Liver (tissue), 10 donors: ENCODE measurements at places on chromosomes 3 and 15.

DNA sequence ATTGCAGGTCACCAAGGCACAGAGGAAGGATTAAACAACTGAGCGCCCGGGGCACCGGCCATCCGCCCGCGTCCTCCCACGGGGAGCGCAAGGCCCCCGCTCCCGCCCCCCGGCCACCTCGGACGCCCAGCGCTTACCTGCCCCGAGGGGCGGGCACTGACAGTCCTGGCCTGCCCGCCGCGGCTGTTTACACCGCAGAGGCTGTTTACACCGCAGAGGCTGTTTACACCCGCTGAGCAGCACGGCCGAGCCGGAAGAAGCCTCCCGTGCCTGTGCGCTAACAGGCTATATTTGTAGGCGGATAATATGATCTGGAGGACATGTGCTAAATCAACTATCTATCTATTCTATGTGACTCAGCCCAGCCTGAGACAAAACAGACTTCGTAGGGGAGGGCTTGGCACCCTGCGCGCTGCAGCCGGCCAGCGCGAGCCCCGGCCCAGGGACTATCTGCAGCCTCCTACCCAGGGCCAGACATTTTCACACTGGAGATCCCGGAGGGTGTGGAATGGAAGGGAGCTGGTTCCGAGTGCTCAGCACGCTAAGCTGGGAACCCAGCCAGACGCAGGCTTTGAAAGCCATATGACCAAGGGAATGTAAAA lies at the start of gene LRRC2:
TSS of gene LRRC2 (minus strand) at position 263 of the 602 bp plus-strand sequence. CDS start 14,711 bp downstream, outside the sequence.
- no peaks in the 10 kb centered on the region for H3K4me1 ChIP-seq
- peak within 1 kb of the TSS; percentile 96 for H3K27ac ChIP-seq
- H3K27me3 ChIP-seq = no peaks in the 10 kb centered on the region
- peak; percentile 68 for DNase-seq
- peak within 1 kb of the TSS; percentile 58 for H3K4me3 ChIP-seq

GRCh38 chr3:150757768-150758167 lies 5.2 kb downstream of the SIAH2 start:
- H3K27me3 ChIP-seq = no peaks in the 10 kb centered on the region
- no peak for DNase-seq
- H3K4me3 ChIP-seq = no peak overlapping the region

DNA sequence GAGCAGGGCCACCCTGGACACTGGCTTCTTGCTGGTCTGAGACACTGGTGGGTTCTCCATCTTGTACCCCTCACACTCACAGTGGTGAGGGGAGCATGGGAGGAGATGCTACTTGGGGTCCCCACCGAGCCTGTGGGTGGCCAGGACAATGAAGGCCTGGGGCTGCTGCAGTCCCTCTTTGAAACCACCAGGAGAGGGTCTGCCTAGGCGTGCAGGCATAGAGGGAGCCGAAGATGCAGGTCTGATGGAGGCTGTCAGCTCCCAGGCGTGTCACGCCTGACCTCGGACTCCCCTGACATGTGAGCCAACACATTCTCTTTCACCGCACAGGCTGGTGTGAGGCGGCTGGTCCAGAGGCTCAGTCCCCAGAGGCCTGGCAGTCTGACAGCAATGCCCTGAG lies 39.1 kb downstream of the NIPA2 start:
- H3K36me3 ChIP-seq = peaks cover 9% of the 10 kb centered on the region
- no peak overlapping the region for H3K4me3 ChIP-seq
- no peak for DNase-seq
- H3K27me3 ChIP-seq = no peaks in the 10 kb centered on the region
- no peak overlapping the region for H3K27ac ChIP-seq

- H3K27me3 ChIP-seq = no peaks in the 10 kb centered on the region
- H3K4me1 ChIP-seq = no peaks in the 10 kb centered on the region
- no peaks in the 10 kb centered on the region for H3K36me3 ChIP-seq
- no peak for DNase-seq
These were observed 121.5 kb downstream of the SLC9A9 start for GRCh38 chr3:143726727-143727126.

- H3K36me3 ChIP-seq = no peaks in the 10 kb centered on the region
- no peak for DNase-seq
- H3K4me1 ChIP-seq = no peaks in the 10 kb centered on the region
- no peaks in the 10 kb centered on the region for H3K27me3 ChIP-seq
These were observed 40.6 kb downstream of the GOLGA8S start for GRCh38 chr15:23395030-23395692.

DNA sequence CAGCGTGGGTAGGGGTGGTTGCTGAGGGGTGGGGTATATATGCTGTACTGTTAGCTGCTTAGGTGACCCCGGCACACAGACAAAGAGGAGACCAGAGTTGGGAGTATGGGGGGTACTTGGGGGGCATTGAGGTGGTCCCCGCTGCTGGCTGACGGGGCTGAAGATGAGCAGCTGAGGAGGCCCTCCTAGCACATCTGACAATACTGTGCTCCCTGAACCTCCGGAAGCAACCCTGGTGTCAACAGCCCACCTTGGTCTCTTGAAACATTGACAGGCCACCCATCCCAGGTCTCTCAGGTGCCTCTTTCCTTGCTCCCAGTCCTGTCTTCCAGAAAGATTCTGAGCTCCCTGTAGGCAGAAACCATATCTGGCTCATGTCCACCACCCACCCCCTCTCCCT lies 19.2 kb upstream of the SEMA3F start:
- no peak overlapping the region for H3K27ac ChIP-seq
- no peak for DNase-seq
- no peaks in the 10 kb centered on the region for H3K4me1 ChIP-seq
- no peaks in the 10 kb centered on the region for H3K36me3 ChIP-seq
- no peak overlapping the region for H3K4me3 ChIP-seq

GRCh38 chr3:177284383-177284881 lies 87.2 kb upstream of the TBL1XR1 start:
- DNase-seq = no peak
- no peaks in the 10 kb centered on the region for H3K27me3 ChIP-seq
- no peaks in the 10 kb centered on the region for H3K36me3 ChIP-seq
- H3K4me1 ChIP-seq = no peaks in the 10 kb centered on the region
- no peak overlapping the region for H3K4me3 ChIP-seq

- no peaks in the 10 kb centered on the region for H3K27me3 ChIP-seq
- no peak overlapping the region for H3K27ac ChIP-seq
- H3K4me1 ChIP-seq = no peaks in the 10 kb centered on the region
- DNase-seq = no peak
- H3K36me3 ChIP-seq = no peaks in the 10 kb centered on the region
- no peak overlapping the region for H3K4me3 ChIP-seq
These were observed 113.3 kb downstream of the PDCD6IP start for GRCh38 chr3:33911525-33912322.

DNA sequence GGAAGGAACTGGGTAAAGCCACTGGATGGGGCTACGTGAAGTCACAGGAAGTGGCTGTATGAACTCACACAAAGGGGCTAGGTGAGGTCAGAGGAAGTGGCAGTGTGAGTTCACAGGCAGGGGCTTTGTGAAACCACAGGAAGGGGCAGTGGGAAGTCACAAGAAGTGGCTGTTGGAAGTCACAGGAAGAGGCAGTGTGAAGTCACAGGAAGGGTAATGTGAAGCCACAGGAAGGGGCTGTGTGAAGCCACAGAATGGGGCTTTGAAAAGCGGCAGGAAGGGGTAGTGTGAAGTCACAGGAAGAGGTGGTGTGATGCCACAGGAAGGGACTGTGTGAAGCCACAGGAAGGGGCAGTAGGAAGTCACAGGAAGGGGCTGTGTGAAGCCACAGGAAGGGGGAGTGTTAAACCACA lies 34.6 kb downstream of the GASK1A start:
- no peaks in the 10 kb centered on the region for H3K27me3 ChIP-seq
- no peak overlapping the region for H3K4me3 ChIP-seq
- peak overlapping the region; percentile 19 for H3K27ac ChIP-seq
- no peaks in the 10 kb centered on the region for H3K4me1 ChIP-seq
- no peak for DNase-seq

GRCh38 chr3:134375582-134376384 lies 1.5 kb upstream of the AMOTL2 start:
- peaks cover 3% of the 10 kb centered on the region for H3K36me3 ChIP-seq
- peaks cover 56% of the 10 kb centered on the region for H3K4me1 ChIP-seq
- DNase-seq = no peak
- H3K27ac ChIP-seq = peak overlapping the region; percentile 91
- no peaks in the 10 kb centered on the region for H3K27me3 ChIP-seq
- peak overlapping the region; percentile 59 for H3K4me3 ChIP-seq

GRCh38 chr15:59366333-59367021 lies 6.2 kb downstream of the MYO1E start:
- no peak for DNase-seq
- H3K4me1 ChIP-seq = peaks cover 35% of the 10 kb centered on the region
- H3K36me3 ChIP-seq = no peaks in the 10 kb centered on the region
- H3K27ac ChIP-seq = no peak overlapping the region

- no peak overlapping the region for H3K27ac ChIP-seq
- no peaks in the 10 kb centered on the region for H3K27me3 ChIP-seq
- no peaks in the 10 kb centered on the region for H3K36me3 ChIP-seq
These were observed 50.9 kb downstream of the MYL3 start for GRCh38 chr3:46812237-46812791.

DNA sequence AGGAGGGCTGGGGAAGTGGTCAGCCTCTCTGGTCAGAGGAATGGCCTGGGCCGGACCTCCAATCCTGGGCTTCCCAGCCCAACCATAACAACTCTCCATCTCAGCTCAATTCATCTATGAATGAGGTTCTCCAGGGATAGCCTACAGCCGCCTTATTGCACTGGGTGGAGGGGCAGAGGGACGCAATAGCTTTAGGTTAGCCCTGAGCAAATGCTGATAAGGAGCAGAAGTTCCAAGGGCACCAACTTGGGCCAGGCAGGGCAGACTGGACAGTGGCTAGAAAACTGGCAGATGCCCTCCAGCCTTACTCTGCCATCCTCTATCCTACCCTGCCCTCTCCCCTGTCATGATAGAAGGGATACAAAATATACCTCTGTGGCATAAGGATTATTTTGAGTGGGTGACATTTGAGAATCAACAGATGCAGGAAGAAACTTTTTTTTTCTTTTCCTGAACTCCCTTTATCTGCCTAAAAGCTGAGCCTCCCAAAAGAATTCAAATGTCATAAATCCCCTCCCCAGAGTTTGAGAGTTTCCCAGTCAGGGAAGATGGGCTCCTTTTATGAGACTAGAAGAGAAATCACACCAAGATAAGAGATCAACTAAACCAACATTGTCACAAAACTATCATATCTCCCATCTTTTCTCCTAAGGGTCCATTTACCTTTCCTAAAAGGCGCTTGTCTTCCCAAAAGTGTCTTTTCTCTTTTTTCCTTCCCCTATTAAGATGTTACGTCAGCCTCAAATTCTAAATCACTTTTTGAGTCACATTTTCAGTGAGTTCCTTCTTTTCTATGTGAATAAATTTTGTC lies 40.4 kb upstream of the C15orf39 start:
- H3K4me1 ChIP-seq = no peaks in the 10 kb centered on the region
- H3K36me3 ChIP-seq = no peaks in the 10 kb centered on the region
- H3K27ac ChIP-seq = no peak overlapping the region
- no peak for DNase-seq
- H3K27me3 ChIP-seq = no peaks in the 10 kb centered on the region

GRCh38 chr3:53693451-53693850 lies 152.8 kb downstream of the CHDH start:
- no peak overlapping the region for H3K4me3 ChIP-seq
- H3K36me3 ChIP-seq = no peaks in the 10 kb centered on the region
- no peak overlapping the region for H3K27ac ChIP-seq
- no peaks in the 10 kb centered on the region for H3K4me1 ChIP-seq

GRCh38 chr3:183378951-183379350 lies 49.5 kb downstream of the MCF2L2 start:
- no peak for DNase-seq
- H3K4me3 ChIP-seq = no peak overlapping the region
- no peak overlapping the region for H3K27ac ChIP-seq
- no peaks in the 10 kb centered on the region for H3K27me3 ChIP-seq
- H3K36me3 ChIP-seq = no peaks in the 10 kb centered on the region
- H3K4me1 ChIP-seq = no peaks in the 10 kb centered on the region

DNA sequence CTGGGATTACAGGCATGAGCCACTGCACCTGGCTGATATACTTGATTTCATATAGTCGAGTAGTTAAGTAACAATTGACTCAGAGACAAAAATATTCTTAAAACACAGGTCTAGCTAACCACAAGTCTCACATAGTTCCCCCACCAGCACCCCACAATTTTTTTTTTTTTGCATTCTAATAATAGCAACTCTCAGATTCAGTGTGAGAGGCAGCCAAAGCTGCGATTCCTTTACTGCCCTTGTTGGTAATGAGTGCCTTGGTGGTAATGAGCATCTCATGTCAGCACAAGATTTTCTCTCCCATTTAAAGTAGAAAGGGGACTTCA lies 72.5 kb downstream of the WWTR1 start:
- H3K27me3 ChIP-seq = no peaks in the 10 kb centered on the region
- no peak overlapping the region for H3K27ac ChIP-seq
- H3K4me3 ChIP-seq = no peak overlapping the region
- no peaks in the 10 kb centered on the region for H3K36me3 ChIP-seq
- H3K4me1 ChIP-seq = peaks cover 8% of the 10 kb centered on the region

GRCh38 chr3:156548902-156549301 lies 6.0 kb downstream of the SSR3 start:
- peaks cover 24% of the 10 kb centered on the region for H3K4me1 ChIP-seq
- no peak overlapping the region for H3K27ac ChIP-seq
- DNase-seq = no peak
- no peaks in the 10 kb centered on the region for H3K27me3 ChIP-seq

GRCh38 chr3:163785693-163786092 lies 1292.6 kb downstream of the SI start:
- DNase-seq = no peak
- no peaks in the 10 kb centered on the region for H3K27me3 ChIP-seq
- no peak overlapping the region for H3K27ac ChIP-seq
- no peak overlapping the region for H3K4me3 ChIP-seq
- no peaks in the 10 kb centered on the region for H3K4me1 ChIP-seq

- no peak overlapping the region for H3K27ac ChIP-seq
These were observed 123.8 kb upstream of the TJP1 start for GRCh38 chr15:29945943-29946596.

GRCh38 chr15:32818758-32819447 lies 101.1 kb downstream of the GREM1 start:
- H3K27me3 ChIP-seq = no peaks in the 10 kb centered on the region
- no peak overlapping the region for H3K27ac ChIP-seq
- no peak for DNase-seq
- no peaks in the 10 kb centered on the region for H3K4me1 ChIP-seq
- no peaks in the 10 kb centered on the region for H3K36me3 ChIP-seq
- H3K4me3 ChIP-seq = no peak overlapping the region

DNA sequence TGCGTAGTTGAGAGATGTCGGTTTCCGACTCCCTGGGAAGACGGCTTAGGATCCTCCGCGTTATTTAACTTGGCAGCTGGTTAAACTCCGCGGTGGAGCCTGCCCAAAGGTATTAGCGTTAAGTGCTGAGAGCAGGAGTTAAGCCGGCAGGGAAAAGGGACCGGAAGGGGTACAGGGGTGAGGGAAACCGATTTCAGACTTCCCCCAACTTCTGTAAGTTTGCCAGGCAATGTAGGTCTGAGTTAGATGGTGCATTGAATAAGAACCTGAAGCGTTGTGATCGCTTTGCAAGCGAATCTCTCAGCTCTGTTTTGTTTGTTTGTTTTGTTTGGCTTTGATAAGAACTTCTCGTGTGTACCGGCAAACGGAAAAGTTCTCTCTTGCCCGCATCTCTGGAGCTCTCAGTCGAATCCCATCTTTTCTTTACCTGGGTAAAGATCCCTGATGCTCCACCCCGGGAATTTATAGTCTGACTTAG lies 6.0 kb upstream of the FEZF2 start:
- no peak overlapping the region for H3K27ac ChIP-seq
- no peak for DNase-seq
- H3K4me1 ChIP-seq = peaks cover 2% of the 10 kb centered on the region
- no peak overlapping the region for H3K4me3 ChIP-seq
